Activated naive CD8-positive, alpha-beta T cell treated with anti-CD3 and anti-CD28 coated beads, Interleukin-2, amount 50 U/mL, for 16 hours (primary cell): ENCODE measurements at places on chromosomes 2 and 18.

GRCh38 chr2:109340381-109340780, 211.4 kb downstream of the SH3RF3 start:
- DNase-seq = no peak

- DNase-seq = no peak
Measured at GRCh38 chr2:33384599-33384961, 91.9 kb upstream of the RASGRP3 start.

DNA sequence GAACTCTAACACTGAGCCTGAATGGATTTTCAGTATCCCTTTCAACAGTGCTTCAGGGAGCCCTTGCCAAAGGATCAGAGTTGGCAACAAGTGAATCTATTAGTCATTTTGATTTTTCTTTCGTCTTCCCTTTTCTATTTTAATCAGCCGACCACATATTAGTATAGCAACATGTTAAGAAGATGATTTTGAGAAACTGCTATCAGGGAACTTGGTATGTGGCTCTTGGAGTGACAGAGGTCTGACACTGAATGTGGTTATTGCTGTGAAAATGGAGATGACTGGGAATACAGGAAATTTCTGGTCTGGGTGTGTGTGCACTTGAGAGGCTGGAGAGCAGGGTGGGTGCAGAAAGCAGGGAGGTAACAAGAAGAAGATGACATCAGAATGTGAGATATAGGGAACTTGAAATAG, 28.7 kb upstream of the IL1RL1 start:
- no peak for DNase-seq

DNA sequence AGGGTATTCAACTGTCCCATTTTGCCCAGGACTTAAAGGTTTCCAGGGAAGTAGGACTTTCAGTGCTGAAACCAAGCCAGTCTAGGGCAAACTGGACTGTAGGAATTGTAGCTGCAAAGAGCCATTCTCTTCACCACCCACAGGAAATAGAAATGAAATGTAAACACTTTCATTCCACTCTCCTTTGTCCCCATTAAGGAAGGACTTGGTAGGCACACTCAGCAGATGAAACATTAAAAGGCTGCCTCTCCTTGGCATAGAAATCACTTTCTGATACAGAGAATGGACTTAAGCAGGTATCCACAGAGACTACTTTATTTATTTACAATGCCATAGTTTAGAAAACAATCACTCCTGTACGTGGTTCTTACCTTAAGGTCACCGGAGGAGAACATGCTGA, 102.9 kb upstream of the CCDC195 start:
- DNase-seq = no peak

DNA sequence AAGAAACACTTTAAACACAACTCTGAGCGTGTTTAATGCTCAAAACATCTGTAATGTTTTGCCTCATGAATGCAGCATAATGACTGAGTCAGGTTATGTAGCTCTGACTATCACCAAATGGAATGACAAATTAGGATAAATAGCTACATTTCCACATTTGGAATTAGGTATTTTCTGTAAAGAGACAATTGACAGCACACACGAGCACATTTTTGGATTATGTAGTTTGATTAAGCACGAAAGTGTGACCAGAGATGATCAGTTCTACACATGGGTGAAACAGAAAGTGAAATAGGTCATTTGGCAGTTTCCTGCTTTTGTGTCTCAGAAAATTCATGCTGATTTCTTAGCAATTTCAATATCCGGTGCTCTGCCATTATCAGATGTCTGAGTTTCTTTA, 29.0 kb downstream of the LPIN1 start:
- DNase-seq = no peak

DNA sequence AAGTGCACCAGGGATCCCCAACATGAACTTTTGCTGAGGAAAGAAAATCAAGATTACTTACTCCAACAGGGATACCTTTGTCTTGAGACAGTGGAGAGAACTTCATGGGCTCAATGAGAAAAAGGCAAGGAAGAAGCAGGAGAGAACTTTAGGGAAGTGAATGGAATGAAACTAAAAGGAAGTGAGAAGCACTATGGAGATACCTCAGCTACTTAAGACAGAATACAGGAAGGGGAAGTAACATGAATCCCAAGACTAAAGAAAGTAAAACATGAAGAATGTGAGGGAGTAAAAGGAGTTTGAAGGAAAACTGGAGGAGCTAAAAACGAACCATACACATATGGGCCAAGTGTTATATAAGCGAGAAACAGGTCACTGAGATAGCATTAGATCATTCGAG, 32.4 kb upstream of the ACTR3 start:
- DNase-seq = no peak

GRCh38 chr2:239311132-239312040, 89.4 kb downstream of the HDAC4 start:
- DNase-seq = no peak

- no peak for DNase-seq
Measured at GRCh38 chr2:31563273-31563839, 17.4 kb downstream of the SRD5A2 start.

- DNase-seq = no peak
Measured at GRCh38 chr2:232211743-232212686, 166.5 kb upstream of the ALPP start.

- DNase-seq = no peak
Measured at GRCh38 chr18:22694954-22695353, 238.2 kb upstream of the RBBP8 start.
